ENCODE measurements at places on chromosomes 13 and 19.
A peak's percentile ranks its signal among the peaks of the same experiment; 100 is the strongest.

DNA sequence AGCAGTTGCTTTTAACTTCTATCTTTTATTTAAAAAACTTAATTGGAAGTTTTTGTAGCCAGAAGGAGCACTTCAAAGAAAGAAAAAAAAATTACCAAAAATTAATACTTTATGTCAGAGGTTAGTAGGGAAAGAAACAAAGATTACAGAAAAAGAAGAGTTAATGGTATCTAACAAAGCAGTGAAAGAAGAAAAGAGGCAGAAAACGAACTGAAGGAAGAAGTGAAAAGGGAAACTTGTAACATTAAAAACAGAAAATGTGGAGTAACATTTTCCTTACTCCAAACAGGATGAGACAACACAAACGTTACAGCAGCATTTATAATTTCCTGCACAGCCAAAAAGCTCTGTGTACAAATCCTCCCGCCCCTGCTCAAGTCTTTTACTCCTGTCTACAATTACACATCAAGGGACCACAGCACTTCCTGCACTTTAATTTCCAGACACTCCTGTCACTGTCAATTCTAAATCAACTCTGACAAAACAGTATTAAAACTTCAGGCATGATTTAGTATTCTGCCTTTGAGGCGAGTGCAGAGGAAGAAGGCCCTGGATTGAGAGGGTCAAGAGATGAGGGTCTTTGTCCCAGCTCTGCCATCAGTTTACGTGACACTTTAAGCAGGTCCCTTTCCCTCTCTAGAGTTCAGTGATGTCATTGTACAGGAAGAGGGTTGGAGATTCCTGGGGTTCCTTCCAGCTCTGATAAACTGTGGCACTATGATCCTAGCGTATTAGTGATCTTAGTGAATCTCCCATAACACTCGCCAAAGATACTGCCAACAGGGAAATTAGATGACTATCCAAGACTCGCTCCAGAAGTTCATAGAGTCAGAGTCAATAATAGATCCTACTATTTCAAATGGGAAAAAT, 53.2 kb upstream of the LSM14A start:
- no peak for DNase-seq

- DNase-seq = no peak
Observed at GRCh38 chr19:8113017-8113416, 36.4 kb downstream of the FBN3 start.

- no peak for DNase-seq
Observed at GRCh38 chr13:75797719-75798118, 161.6 kb downstream of the LMO7 start.

- peak; percentile 83 for DNase-seq
Observed at GRCh38 chr19:44752816-44753625, 4.5 kb downstream of the BCL3 start.

- DNase-seq = no peak
Observed at GRCh38 chr19:50792272-50793250, 2.3 kb downstream of the ACP4 start.

DNA sequence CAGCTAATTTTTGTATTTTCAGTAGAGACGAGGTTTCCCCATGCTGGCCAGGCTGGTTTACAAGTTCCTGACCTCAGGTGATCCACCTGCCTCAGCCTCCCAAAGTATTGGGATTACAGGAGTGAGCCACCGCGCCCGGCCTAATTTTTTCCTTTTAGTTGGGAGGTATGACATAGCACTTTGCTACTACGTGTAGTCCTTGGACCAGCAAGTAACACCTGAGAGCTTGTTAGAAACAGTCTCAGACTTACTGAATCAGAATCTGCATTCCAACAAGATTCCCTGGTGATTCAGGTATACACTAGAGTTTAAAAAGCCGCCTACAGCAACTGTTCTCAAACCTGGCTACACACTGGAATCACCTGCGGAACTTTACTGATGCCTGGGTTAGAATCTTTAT, 1.8 kb upstream of the FARP1 start:
- DNase-seq = no peak

- DNase-seq = no peak
Observed at GRCh38 chr19:44653977-44654774, 10.5 kb downstream of the PVR start.

Measured in esophagus squamous epithelium (tissue), 5 donors.